ENCODE measurements at places on chromosomes 7 and 10.

DNA sequence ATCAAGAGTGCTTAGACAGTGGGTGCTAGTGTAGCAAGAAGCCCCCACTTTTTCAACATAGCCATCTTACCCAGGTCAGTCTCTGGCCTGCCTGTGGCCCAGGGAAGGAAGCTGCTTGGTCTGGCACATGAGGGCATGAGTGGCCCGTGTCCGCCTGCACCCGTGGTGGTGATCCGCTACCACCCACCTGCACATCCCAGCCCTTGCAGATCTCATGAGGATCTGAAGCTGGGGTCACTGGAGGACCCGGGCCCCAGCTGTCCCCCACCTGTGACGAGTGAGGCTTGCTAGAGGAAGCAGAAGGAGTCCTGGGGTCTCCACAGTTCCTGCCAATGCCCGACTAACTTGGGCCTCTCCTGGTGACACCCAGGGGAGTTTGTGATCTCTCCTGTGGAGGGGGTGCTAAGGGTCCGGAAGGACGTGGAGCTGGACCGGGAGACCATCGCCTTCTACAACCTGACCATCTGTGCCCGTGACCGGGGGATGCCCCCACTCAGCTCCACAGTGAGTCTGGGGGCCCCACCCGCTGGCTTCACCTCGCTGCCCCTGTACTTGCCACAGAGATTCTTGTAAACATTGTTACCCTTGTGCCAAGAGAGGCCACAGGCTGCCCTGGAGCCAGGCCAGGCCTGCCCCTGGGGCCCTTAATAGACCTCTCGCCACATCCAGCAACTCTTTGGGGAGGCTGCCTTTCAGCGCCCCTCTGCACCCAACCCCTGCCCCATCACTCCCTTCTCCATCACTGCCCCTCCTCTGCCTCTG is 10.8 kb upstream of the VSIR start:
- no peak for DNase-seq

DNA sequence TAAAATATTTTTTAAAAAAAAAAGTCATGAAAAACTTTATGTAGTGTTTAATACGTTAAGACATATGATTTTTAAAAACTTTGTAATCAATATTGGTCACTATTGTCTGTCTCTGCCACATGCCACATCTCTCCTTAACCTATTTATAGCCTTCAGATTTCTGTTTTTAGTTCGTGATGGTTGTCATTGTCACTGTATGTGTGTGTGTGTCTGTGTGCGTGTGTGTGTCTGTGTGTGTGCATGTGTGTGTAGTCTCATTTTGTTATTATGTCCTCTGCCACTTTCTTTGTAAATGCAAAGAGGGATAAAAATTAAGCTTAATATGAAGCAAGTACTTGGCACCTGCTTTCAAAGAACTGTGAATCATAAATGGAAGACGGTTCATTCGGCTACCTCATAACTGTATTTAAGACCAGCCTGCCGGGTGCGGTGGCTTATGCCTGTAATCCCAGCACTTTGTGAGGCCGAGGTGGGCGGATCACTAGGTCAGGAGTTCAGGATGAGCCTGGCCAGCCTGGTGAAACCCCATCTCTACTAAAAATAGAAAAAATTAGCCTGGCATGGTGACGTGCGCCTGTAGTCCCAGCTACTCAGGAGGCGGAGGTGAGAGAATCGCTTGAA is 354.0 kb downstream of the ARL4A start:
- no peak for DNase-seq

GRCh38 chr10:73099141-73099540 is 2.5 kb upstream of the P4HA1 start:
- no peak for DNase-seq

- DNase-seq = peak; percentile 35
Measured at GRCh38 chr7:333393-333764, 43.4 kb downstream of the FOXL3 start.

DNA sequence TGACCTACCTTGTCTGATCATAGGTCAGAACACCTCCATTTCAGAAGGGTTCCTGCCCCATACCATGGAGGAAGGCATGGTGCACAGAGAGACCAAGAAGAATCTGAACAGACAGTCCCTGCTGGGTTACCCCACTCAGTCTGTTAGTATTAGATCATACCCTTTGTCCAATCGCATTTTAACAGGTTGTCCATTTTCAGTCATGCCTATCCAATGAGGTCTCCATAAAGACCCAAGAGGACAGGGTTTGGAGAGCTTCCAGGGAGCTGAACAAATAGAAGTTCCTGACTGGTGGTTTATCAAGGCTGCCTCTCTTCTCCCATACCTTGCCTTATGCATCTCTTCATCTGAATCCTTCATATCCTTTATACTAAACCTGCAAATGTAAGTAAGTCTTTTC is 21.2 kb upstream of the SLC16A12 start:
- no peak for DNase-seq

DNA sequence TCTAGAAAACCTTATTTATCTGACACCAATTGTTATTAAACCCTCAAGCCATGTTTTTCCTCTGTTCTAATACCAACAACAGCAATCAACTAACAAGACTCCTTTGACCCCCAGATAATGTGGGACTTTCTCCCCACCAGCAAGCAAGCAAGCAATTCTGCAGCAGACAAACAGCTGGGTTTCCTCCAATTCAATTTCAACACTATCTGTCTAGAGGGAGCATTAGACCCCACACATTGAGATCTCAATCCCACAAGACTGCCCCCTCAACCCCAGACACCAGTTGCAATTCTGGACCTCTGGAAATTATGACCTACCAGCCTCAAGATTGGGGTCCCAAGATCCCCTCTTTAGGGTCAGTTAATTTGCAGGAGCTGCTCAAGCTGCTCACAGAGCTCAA is 89.4 kb upstream of the TMEM26 start:
- DNase-seq = no peak

DNA sequence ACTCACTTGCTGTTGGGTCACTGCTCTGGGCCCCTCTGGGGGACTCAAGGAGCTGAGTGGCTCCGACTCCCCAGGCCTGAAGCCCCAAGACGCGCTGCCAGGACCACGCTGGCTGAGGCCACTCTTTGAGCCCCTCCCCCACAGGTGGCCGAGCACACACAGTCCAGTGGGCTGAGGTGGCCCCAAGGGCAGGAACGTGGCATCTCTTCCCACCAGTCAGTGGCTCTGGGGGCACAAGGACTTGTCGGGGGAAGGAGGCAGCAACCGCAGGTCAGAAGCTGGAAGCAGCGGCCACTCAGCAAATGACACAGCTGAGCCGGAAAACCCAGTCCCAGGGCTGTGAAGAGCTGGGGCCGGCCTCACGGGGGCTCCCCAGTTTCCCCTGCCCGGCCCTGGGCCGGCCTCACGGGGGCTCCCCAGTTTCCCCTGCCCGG is 24.1 kb downstream of the GRIFIN start:
- DNase-seq = no peak

GRCh38 chr7:100545360-100546128 is 6.5 kb downstream of the AGFG2 start:
- DNase-seq = peak; percentile 32

- no peak for DNase-seq
Measured at GRCh38 chr10:99431190-99431760, 851 bp upstream of the GOT1 start.

DNA sequence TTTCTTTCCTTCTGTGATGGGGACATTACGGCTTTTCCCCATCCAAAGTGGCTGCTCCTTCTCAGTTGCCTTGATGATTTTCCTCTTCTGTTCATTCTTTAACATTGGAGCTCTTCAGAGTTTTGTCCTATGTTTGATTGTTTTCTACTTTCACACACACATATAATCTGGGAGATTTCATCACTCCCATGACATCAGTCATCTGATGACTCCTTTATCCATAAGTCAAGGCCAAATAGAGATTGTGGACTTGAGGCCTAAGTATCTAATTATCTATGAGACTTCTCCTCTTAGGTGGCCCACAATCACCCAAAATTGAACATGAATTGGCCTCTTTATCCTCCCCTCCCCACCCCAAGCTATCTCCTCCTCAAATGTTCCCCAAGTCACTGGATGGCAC is 5.3 kb upstream of the COL1A2 start:
- DNase-seq = no peak

All from NCI-H2171 treated with DMSO at 0.1 percent for 48 hours (cell line).